ENCODE measurements at places on chromosomes 5 and 9.

GRCh38 chr5:152427721-152428120 is 22.6 kb upstream of the NMUR2 start:
- no peak for DNase-seq

DNA sequence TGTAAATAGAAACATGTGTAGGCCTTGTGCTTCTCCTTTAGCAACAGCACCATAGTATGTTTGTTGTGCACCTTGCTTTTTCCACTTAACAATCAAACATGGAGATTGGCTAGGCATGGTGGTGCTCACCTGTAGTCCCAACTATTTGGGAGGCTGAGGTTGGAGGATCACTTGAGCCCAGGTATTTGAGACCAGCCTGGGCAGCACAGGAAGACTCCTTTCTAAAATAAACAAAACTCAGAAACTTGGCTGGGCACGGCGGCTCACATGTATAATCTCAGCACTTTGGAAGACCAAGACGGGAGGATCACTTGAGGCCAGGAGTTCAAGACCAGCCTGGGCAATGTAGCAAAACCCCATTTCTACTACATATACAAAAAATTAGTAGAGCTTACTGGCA is 948 bp upstream of the FAXDC2 start:
- DNase-seq, result no peak

GRCh38 chr9:29511680-29512079 is 1938.4 kb upstream of the C9orf72 start:
- DNase-seq, result no peak

DNA sequence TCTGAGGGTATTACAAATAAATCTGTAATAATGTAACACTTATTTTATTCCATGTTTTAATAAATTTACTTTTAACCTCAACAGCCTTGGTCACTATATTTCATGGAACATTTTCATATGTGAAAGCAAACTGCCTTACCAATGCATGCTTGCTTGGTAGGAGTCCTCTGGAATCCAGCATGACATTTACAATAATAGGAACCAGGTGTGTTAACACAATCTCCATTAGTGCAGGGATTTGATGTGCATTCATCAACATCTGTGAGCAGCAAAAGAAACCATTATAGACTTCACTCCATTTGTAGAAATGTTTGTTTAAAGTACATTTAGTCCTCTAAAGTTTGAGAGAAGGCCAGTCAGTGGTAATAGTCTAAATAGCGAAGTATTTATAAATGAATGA is 159.4 kb downstream of the FBN2 start:
- no peak for DNase-seq

DNA sequence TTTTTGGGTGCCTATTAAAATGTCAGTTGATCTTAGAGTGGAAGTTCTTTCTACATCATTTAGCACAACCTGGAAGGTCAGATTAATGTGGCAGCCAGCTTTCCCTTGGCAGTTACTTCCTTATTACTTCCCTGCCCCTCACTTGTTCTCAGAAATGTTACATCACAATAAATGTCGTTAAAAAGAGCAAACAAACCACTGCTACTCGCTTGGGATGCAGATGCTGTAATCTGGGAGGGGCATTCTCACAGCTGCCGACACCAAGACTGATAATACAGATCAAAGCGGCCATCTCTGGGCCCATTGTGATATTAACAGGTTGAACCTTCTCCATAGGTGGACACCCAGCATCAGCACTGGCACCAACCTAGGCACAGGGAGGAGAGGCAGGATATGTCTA is 29.3 kb downstream of the PLAC8L1 start:
- DNase-seq, result no peak

GRCh38 chr9:69476797-69477196 is 151.8 kb downstream of the ENTREP1 start:
- DNase-seq, result no peak

- DNase-seq, result no peak
Observed at GRCh38 chr9:129839324-129840023, 4.2 kb downstream of the USP20 start.

GRCh38 chr5:171137768-171138525 is 171.1 kb upstream of the TLX3 start:
- DNase-seq, result peak; percentile 78

GRCh38 chr5:176780176-176781053 is 29.9 kb upstream of the UNC5A start:
- DNase-seq, result no peak
